ENCODE measurements at places on chromosomes 5 and 9. TPM values are rescaled to one million over a fixed set of nuclear protein-coding genes. Genes with fewer than 3 reads are reported as not detected.

Gene LMX1B
- total RNA-seq = not detected

Gene C8G
- 5.5 TPM for total RNA-seq

Gene C5orf63
- 2.1 TPM for total RNA-seq

DNA sequence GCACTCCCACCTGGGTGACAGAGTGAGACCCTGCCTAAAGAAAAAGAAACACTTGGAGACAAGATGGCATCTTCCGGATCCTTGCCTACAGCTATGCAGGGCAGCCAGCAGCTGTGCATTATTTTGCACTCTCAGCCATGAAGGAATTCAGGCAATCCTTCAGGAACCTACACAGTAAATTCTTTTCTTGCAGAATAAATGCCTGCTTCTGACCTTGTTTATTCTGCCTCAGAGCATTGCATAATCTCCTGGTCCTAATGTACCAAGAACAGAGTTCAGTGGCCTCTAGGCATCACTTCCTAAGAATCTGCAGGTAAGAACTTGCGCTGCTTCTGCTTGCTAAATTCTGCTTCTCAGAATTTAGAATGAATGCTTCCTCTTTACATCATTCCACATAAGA, 16.8 kb downstream of the GLDC start:
- no peak for DNase-seq

- peak; percentile 59 for DNase-seq
These were observed 1.1 kb upstream of the BNC2 start for GRCh38 chr9:16871336-16872151.

GRCh38 chr9:117917873-117918272, 213.7 kb downstream of the TLR4 start:
- no peak for DNase-seq

DNA sequence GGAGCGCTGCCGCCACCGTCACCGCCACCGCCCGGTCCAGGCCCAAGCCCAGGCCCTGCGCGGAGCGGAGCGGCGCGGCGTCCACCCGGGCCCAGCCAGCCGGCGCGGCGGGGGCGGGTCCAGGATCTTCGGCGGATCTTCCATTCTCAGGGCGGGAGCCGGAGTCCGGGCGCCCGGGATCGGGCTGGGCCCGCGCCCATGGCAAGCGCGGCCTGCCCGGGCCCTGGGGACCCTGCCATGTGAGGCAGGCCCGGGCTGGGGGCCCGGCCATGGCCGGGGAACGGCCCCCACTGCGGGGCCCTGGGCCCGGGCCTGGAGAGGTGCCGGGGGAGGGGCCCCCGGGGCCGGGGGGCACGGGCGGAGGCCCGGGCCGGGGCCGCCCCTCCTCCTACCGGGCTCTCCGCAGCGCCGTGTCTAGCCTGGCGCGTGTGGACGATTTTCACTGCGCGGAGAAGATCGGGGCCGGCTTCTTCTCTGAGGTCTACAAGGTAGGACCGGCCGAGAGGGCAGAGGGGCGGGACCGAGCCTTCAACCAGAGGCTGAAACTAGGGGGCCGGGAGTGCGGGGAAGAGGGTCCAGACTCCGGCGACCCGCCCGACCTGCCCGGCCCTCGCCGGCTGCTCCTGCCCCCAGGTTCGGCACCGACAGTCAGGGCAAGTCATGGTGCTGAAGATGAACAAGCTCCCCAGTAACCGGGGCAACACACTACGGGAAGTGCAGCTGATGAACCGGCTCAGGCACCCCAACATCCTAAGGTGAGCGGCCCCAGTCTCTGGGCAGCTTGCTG, 482 bp downstream of the TESK1 start:
- no peak for DNase-seq

- no peak for DNase-seq
These were observed 31.0 kb upstream of the TGFBI start for GRCh38 chr5:135997673-135998335.

- DNase-seq = peak; percentile 5
These were observed 172.6 kb downstream of the RGS3 start for GRCh38 chr9:113636165-113636564.

- DNase-seq = no peak
These were observed 42.2 kb upstream of the AFAP1L1 start for GRCh38 chr5:149229298-149229937.
